ENCODE measurements at places on chromosomes 1 and 21.

- peak overlapping the region; percentile 75 for H3K27ac ChIP-seq
- no peaks in the 10 kb centered on the region for H3K27me3 ChIP-seq
- peaks cover 21% of the 10 kb centered on the region for H3K4me1 ChIP-seq
- H3K36me3 ChIP-seq, result no peaks in the 10 kb centered on the region
Observed at GRCh38 chr1:153573351-153573750, 7.7 kb upstream of the S100A2 start.

GRCh38 chr1:91161166-91161565 is 139.3 kb upstream of the ZNF644 start:
- DNase-seq, result no peak
- H3K4me3 ChIP-seq, result no peak overlapping the region
- H3K27ac ChIP-seq, result no peak overlapping the region
- no peaks in the 10 kb centered on the region for H3K27me3 ChIP-seq

DNA sequence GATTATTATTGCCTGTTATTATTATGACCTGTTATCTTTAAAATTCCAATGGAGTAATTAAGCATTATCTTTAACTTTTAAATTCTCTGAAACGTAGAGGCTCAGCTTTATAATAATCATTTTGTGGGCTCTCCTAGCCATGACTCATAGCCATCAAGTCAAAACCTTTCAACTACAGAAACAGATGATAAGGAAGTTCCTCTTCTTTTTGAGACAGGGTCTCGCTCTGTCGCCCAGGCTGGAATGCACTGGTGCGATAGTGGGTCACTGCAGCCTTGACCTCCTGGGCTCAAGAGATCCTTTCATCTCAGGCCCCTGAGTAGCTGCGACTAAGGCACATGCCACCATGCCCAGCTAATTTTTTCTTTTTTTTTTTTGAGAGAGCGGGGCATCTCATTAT is 43.5 kb downstream of the CHML start:
- no peaks in the 10 kb centered on the region for H3K27me3 ChIP-seq
- H3K36me3 ChIP-seq, result peaks cover 33% of the 10 kb centered on the region
- no peak for DNase-seq
- no peak overlapping the region for H3K27ac ChIP-seq
- H3K4me1 ChIP-seq, result peaks cover 23% of the 10 kb centered on the region

DNA sequence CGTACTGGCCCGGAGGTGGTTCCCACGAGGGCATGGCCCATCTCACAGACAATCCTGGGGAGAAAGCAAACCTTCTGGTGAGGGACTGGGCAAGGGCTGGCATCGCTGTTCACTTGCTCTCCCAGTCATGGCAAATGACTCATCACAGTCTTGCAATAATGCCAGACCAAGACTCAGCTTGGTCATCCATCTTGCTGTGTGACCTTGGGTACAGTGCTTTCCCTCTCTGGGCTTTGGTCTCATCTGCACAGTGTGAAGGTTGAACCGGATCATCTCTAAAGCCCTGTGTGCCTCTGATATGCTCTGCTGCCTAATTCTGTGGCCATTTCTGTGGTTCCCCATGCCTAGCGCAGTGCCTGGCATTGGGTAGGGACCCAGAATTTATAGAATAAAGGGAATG is 143.6 kb upstream of the CD34 start:
- no peaks in the 10 kb centered on the region for H3K27me3 ChIP-seq
- no peak overlapping the region for H3K4me3 ChIP-seq
- H3K4me1 ChIP-seq, result peaks cover 10% of the 10 kb centered on the region

DNA sequence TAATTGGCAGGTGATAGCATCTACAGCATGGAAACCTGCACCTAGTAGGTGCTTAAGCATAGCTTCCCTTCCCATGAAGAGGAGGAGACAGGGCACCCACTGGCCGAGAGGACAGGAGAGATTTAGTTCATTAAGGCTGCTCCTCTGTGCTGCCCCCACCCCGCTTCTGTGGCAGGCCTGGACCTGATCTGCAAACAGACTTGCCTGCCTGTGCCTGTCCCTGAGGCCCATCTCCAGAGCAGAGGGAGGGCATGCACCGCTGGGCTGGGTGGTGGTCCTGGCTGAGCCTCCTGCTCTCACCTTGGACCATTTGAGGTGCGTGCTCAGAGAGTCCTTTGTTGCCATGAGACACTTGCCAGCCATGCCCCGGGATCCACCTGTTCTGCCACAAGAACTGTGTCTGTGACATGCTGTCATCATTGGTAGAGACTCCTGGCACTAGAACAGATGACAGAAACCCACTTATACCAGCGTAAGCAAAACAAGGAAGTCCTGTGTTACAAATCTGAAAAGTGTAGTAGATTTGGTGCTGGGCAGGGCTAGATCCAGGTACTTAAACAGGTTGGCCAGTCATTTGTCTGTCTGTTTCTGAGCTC is 55.6 kb downstream of the PTPRF start:
- no peak overlapping the region for H3K27ac ChIP-seq
- no peak for DNase-seq
- peaks cover 3% of the 10 kb centered on the region for H3K36me3 ChIP-seq
- peaks cover 14% of the 10 kb centered on the region for H3K4me1 ChIP-seq
- no peak overlapping the region for H3K4me3 ChIP-seq
- H3K27me3 ChIP-seq, result no peaks in the 10 kb centered on the region

DNA sequence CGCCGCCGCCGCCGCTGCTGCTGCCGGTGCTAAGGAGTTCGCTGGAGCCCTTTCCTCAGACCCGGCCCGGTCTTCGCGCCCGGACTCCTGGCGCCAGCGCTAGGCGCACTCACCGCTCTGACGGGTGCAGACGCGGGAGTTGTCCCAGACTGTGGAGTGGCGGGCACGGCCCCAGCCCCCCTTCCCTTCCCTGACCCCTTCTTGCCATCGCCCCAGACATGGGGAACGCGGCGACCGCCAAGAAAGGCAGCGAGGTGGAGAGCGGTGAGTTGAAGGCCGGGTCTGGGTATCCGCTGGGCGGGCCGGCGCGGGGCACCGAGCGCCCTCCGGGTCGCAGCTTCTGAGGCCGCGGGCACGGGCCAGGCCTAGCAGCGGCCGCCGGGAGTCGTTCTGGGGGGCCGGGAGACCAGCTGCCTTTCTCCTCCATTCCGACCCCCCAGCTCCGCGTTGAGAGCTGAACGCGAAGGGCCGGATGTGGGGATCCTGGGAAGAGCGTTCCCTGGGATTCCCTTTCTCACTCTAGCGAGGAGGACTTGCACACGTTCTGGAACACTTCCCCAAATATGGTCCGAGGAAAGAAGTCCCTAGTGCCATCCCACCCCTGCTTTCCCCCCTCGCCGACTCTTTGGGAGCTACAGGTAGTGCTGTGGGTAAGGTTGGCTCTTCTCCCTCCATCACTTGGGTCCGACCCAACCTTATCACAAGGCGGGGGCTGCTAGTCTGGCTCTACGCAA is 65.8 kb upstream of the PRKACB start:
- peaks cover 18% of the 10 kb centered on the region for H3K4me1 ChIP-seq
- no peak for DNase-seq
- H3K27me3 ChIP-seq, result no peaks in the 10 kb centered on the region
- H3K27ac ChIP-seq, result peak overlapping the region; percentile 20

- H3K27me3 ChIP-seq, result no peaks in the 10 kb centered on the region
- H3K27ac ChIP-seq, result no peak overlapping the region
- no peak for DNase-seq
- no peak overlapping the region for H3K4me3 ChIP-seq
Observed at GRCh38 chr1:37958690-37959089, 11.8 kb upstream of the INPP5B start.

- peaks cover 9% of the 10 kb centered on the region for H3K4me1 ChIP-seq
- H3K36me3 ChIP-seq, result no peaks in the 10 kb centered on the region
- peak; percentile 67 for DNase-seq
- H3K27ac ChIP-seq, result no peak overlapping the region
Observed at GRCh38 chr1:26019641-26020315, 1.8 kb upstream of the EXTL1 start.

DNA sequence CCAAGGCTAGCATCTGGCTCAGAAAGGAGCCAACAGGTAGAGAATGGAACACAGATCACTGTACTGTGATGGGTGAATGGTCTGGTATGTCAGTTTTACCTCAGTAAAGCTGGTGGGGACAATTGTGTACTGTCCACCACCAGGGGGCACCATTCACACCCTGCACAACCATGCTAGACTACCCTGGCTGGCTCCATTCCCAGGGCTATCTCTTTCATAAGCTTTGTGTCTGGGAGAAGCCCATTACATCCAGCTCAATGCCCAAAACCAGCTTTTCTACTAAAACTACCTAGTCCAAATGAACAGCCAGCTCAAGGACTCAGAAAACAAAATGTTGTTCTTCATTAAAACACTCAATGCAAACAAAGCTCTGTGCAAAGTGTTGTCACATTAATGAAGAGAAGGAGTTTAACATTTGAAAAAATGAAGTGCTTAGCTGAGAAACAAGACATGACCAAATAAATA is 62.0 kb upstream of the RASAL2 start:
- peak; percentile 86 for DNase-seq
- peak overlapping the region; percentile 46 for H3K27ac ChIP-seq
- H3K36me3 ChIP-seq, result no peaks in the 10 kb centered on the region
- no peak overlapping the region for H3K4me3 ChIP-seq
- peaks cover 20% of the 10 kb centered on the region for H3K4me1 ChIP-seq
- no peaks in the 10 kb centered on the region for H3K27me3 ChIP-seq

DNA sequence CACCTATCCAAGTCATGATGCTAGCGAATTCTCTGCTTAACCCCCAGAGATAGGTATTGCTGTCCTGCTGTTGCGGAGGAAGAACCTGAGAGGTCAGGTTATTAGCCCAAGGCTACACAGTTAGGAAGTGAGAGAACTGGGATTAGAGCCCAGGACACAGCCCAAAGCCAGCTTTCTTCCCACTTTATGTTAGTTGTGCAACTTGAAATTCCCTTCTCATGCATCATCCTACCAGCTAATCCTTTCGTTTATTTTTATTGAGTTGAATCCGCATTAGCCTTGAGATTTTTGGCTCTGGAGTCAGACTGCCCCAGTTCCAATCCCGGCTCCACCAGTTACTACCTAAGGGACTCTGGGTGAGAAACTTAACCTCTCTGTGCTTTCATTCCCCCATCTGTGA is 65.4 kb downstream of the PLEKHA6 start:
- peak; percentile 93 for DNase-seq
- H3K27me3 ChIP-seq, result no peaks in the 10 kb centered on the region
- H3K4me3 ChIP-seq, result no peak overlapping the region
- H3K36me3 ChIP-seq, result peaks cover 4% of the 10 kb centered on the region

GRCh38 chr1:175078629-175079028 is 11.0 kb downstream of the TNN start:
- H3K36me3 ChIP-seq, result no peaks in the 10 kb centered on the region
- no peak overlapping the region for H3K4me3 ChIP-seq
- DNase-seq, result no peak
- peaks cover 16% of the 10 kb centered on the region for H3K27me3 ChIP-seq

- DNase-seq, result no peak
- H3K36me3 ChIP-seq, result no peaks in the 10 kb centered on the region
- 0 out of 2 replicates have a peak, but pooled peaks cover 4% of the 10 kb centered on the region for H3K27me3 ChIP-seq
- H3K4me3 ChIP-seq, result no peak overlapping the region
- H3K27ac ChIP-seq, result no peak overlapping the region
Observed at GRCh38 chr1:37181425-37181824, 147.1 kb upstream of the GRIK3 start.

GRCh38 chr1:19476450-19477190 is 8.7 kb downstream of the CAPZB start:
- no peak overlapping the region for H3K4me3 ChIP-seq
- no peaks in the 10 kb centered on the region for H3K4me1 ChIP-seq
- DNase-seq, result no peak
- no peaks in the 10 kb centered on the region for H3K27me3 ChIP-seq

DNA sequence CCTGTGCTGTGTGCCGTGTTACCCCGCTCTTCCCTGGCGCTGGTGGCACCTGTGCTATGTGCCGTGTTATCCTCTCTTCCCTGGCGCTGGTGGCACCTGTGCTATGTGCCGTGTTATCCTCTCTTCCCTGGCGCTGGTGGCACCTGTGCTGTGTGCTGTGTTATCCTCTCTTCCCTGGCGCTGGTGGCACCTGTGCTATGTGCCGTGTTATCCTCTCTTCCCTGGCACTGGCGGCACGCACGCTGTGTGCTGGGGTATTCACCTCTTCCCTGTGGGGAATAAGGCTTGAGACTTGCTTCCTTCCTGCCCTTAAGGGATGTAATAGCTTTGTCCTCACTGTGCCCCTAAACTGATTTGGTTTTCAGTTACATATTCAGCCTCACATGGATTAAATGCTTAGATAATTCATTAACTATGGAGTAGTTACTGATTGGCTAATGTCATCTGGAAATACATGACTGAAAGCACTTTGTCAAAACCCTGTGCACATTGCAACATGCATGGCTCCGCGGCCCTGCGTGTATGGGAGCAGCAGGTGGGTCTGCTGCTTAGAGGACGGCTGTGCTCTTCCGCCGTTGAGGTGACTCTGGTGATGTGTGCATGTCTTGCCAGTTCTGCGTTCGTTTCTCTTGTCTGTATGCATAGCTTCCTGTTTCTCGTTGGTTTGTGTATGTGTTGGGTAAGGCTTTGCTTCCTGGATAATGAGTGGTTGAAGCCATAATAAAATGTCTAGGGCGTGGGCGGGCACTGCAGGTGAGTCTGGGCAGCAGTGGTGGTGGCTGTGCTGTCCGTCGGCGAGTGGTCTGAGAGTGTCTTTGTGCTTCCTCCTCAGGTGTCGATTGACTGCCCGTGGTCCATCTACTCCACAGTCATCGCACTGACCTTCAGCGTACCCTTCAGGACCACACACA is 17.9 kb upstream of the PWP2 start:
- no peak for DNase-seq
- no peak overlapping the region for H3K4me3 ChIP-seq
- H3K4me1 ChIP-seq, result no peaks in the 10 kb centered on the region
- H3K27ac ChIP-seq, result no peak overlapping the region
- 0 out of 2 replicates have a peak, but pooled peaks cover under 1% of the 10 kb centered on the region for H3K36me3 ChIP-seq

- H3K27me3 ChIP-seq, result no peaks in the 10 kb centered on the region
- H3K36me3 ChIP-seq, result no peaks in the 10 kb centered on the region
- H3K27ac ChIP-seq, result no peak overlapping the region
- no peak overlapping the region for H3K4me3 ChIP-seq
- H3K4me1 ChIP-seq, result no peaks in the 10 kb centered on the region
Observed at GRCh38 chr1:69055194-69055593, 512.5 kb upstream of the LRRC7 start.
